Hematopoietic multipotent progenitor cell treated with erythropoietin and hydrocortisone succinate and interleukin-3 and kit ligand, for 15 days (in vitro differentiated cells): ENCODE measurements at places on chromosomes 12 and 14.

DNA sequence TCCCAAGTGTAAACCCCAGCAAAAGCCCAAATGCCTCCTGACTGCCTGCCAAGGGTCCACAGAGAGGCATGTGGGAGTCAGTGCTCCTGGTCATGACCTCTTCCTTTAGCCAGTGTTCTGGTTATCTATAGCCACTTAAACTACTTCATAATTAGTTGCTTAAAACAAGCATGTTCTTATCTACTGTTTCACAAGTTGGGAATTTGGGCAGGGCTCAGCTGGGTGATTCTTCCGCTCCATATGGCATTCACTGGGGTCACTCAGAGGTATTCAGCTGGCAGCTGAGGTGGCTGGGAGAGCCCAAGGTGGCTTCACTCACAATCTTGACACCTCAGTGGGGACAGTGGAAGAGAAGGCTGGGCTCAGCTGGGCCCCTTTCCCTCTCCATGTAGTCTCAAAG, 184.0 kb upstream of the RGS6 start:
- DNase-seq, result no peak

DNA sequence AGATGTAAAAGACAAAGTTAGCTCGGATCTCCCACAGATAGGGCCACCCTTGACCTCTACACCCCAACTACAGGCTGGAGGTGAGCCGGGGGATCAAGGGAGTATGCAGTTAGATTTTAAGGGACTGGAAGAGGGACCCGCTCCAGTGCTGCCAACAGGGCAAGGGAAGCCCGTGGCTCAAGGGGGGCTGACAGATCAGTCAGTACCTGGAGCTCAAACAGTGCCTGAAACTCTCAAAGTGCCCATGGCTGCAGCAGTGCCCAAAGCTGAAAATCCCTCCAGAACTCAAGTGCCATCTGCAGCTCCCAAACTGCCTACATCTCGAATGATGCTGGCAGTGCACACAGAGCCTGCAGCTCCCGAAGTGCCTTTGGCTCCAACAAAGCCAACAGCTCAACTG, 10.4 kb downstream of the NYNRIN start:
- DNase-seq, result no peak

- DNase-seq, result no peak
These were observed 298.2 kb downstream of the RPAP3 start for GRCh38 chr12:47407463-47408129.

DNA sequence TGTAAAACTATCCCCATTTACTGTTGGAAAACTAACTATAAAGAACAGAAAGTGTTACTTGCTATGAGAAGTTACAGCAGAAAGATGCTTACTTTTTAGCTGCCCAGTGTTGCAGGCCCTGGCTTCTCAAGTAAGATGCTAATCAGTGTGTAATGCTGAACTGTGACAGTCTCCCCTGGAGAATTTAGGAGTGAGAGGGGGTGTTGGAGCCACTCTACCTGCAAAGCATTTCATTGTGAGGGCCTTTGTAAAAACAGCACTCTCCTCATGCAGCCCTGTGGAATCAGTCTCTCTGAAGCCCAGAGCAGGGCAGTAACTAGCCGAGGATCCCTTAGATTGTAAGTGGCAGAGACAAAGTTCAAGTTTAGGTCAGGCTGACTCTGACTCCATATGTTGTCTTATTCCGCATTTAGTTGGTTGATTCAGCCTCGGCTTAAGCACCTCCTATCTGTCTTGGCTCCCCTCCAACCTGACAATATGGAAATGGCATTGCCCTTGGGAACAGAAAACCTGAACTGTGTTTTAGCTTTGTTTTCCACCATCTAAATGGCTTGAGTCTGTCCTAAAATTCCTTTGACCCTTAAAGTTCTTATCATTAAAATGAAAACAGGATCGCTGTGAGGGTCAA, 141.3 kb downstream of the PRKCH start:
- DNase-seq, result no peak

- no peak for DNase-seq
These were observed 108.2 kb downstream of the TSPAN9 start for GRCh38 chr12:3185260-3185870.

GRCh38 chr12:52648012-52648550, 3.9 kb downstream of the KRT2 start:
- DNase-seq, result no peak

DNA sequence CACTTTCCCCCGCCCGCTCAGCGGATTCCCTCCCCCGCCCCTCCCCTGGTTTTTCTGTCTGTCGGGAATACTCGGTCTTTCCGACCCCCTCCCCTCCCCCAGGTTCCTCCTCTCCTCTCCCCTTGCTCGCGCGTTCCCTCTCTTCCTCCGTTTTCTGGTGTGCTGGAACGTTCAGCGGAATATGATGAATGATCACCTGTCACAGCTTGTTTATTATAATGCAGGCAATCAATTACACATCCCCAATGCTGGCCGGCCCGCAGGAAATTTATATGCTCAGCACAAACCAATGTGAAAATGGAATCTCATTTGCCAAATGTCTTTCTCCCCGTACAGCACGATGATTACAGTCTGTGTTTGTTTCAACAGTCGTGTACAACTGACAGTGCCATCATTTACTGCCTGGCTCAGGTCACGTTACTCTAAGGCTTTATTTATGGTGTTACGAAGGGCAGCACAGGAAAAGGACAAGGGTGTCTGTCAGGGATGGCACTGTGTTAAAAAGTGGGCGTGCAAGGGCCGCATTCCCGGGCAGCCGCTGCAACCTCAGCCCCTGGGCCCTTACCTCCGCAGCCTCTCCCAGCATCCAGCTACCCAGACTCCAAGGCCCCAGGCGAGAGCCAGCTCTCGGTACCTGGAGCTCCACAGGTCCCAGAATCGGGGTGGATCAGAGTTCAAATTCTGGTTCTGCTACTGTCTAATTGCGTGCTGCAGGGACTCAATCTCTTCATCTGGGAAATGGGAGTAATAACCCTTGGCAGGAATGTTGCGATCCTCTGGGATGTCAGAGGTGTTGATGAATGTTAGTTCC, 24.7 kb upstream of the MAP1LC3B2 start:
- no peak for DNase-seq

DNA sequence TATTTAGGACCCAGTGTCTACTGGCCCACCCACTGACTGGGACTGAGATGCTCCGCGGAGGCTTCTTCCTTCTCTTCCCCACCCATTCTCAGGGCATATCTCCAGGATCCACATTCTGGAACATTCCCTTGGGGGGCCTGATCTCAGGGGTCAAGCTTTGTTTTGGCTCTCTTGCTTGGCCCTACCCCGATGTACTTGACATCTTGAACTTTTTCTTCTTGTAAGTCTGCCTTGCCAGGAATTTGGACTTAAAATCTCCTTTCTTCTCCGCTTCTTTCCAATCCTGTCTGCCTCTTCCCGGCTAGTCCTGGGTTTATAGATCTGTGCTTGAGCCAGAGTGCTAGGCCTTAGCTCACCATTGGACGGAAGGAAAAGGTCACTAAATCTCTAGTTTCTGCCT, 22.1 kb downstream of the DACT1 start:
- DNase-seq, result no peak

DNA sequence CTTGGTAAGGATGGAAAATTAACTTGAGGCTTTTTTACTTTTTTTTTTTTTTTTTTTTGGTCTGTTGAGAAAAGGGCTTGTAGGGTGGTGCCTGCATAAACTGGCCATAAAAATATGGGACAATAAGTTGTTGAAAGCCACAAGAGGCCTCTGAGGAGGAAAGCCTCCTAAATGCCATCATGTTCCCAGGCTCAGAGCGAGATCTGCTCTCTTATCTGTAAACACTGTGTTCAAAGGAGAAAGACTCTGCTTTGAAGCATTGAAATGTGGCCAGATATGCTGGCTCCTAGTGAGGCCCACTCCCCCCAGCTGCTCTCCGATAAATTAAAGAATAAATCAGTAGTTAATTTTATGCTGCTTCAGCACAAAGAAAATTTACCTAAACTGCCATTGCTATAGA, 504.9 kb downstream of the DIO2 start:
- DNase-seq, result no peak

DNA sequence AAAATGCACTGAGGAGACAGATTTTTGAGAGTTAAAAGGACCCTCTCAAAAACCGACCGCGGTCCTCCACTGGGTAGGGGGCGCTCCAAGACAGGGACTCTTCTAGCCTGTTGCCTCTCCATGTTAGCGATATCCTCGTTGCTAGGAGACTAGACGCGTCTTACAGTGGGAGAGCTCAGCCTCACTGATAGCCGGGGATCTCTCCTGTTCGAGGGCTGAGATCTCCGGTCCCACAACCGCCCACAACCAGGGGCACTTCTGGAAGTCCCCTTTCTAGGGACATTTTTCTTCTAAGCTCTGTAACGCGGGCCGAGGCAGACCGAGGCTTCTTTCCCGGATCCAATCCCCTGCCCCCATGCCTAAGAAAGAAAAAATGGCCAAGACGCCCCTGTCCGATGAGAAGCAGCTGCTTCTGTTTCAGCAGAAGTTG, 21.3 kb downstream of the FKBP11 start:
- peak; percentile 63 for DNase-seq

DNA sequence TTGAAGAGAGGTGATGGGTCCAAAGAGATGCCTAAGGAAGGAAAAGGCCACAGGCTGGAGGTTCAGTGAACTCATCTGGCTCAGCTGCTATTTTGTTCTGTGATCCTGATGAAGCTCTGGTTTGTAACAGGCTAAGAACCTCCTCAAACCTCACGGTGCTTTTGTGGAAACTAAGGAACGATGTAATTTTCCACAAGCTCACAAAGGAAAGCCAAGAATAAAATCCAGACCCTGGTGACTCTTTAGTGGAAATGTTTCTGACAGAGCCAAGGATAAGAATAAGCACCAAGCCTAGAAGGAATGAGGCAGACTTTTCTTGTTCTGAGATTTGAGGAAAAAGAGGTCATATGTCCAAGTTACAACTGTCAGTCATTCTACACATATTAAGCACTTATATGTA, 93.6 kb downstream of the SLC24A4 start:
- DNase-seq, result no peak

DNA sequence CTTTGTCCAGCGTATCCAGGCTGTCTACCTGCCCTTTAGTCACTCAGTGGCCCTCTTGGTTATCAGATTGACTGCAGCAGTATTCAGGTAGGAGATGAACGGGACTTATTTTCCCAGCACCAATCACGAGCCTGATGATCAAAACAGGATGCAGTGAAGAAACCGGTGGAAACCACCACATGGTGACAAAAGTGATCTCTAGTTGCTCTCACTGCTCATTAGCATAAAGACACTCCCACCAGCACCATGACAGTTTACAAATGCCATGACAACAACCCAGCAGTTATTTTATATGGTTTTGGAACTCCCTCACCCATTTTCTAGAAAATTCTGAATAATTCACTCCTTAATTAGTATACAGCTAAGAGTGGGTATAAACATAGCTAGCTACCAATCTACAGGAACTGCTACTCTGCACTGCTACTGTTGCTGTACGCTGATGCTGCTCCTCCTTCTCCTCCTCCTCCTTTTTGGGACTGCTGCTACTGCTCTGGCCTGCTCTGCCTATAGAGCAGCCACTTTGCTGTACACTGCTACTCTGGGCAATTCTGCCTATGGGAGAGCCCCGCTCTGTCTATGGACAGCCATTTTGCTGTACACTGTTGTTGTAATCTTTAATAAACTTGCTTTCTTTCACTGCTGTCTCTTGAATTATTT, 142.5 kb upstream of the SSTR1 start:
- no peak for DNase-seq

DNA sequence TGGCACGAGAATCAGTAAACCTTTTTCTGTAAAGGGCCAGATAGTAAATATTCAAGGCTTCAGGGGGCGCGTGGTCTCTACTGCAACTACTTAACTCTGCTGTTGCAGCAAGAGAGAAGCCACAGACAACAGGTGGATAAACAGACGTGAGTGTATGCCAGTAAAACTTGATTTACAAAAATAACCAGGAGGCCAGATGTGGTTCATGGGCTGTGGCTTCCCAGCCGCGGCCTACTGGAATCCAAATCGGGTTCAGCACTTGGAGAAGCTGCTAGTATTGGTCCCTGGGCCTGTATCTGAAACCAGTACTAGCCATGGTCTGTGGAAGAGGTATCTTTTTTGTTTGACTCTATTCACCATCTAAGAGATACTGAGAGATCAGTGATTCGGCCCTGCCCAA, 13.3 kb downstream of the PPP2R5C start:
- no peak for DNase-seq

- DNase-seq, result no peak
These were observed 55.2 kb downstream of the SIX1 start for GRCh38 chr14:60594062-60594461.

GRCh38 chr14:65168840-65169239, 66.5 kb upstream of the MAX start:
- DNase-seq, result no peak

DNA sequence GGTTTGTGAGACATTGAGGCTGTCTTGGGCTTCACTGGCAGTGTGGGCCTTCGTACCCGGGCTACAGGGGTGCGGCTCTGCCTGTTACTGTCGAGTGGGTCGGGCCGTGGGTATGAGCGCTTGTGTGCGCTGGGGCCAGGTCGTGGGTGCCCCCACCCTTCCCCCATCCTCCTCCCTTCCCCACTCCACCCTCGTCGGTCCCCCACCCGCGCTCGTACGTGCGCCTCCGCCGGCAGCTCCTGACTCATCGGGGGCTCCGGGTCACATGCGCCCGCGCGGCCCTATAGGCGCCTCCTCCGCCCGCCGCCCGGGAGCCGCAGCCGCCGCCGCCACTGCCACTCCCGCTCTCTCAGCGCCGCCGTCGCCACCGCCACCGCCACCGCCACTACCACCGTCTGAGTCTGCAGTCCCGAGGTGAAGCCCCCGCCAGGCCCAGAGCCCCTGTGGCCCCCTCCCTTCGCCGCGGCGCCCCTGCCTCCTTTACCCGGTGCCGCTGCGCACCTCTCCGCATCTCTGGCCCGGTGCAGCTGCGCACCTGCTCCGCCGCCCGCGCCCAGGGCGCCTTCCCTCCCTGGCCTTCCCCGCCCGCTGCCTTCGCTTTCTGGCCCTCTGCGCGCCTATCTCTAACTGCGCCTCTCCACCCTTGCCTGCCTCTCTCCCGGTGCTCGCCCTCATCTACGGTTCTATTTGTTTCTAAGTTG, at the start of gene ENO2:
Gene ENO2, plus strand, starts transcription at position 335 of the 701 bp plus-strand sequence. CDS start 1,253 bp downstream, outside the sequence.
- peak; percentile 62 for DNase-seq

DNA sequence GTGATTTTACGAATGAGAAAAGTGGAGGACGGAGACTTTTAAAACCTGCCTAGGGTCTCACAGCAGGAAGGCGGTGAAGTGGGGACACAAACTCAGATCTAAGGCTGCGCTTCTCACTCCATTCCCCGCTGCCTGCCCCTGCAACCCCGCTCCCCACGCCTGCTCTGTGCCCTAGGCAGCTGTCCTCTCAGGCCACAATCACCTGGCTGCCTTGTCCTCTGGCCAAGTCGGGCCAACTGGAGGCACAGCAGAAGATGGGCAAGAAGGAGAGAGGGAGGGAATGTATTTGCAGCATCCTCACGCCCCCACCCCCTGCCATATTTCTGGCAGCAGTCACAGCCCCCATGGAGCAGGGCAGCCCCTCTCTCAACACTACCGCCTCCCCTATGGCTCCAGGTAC, 94.9 kb downstream of the CHGA start:
- no peak for DNase-seq

- DNase-seq, result no peak
These were observed 32.9 kb downstream of the ESRRB start for GRCh38 chr14:76408877-76409276.

DNA sequence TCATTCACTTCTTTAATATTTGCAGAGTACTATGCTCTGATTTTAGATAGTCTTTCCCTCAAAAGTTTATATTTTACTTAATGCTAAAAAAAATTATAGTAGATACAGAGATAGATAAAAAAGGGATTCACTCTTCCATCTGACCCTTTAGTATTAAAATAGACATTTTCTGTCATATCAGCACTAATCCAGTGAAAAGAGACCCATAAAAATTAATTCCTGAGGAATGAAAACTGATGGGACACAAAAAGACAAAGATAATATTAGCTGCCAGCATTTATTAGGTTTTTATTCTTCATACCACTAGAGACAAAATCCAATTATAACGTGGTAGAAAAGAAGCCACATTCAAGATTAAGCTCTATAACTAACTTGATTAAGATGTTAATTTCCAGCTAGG, 45.3 kb downstream of the SOS2 start:
- no peak for DNase-seq
